ENCODE measurements at places on chromosomes 7 and 10. TPM values are rescaled to one million over a fixed set of nuclear protein-coding genes. Genes with fewer than 3 reads are reported as not detected.

Gene HSPA12A
- total RNA-seq, result not detected

- DNase-seq, result no peak
Observed at GRCh38 chr10:126185676-126186447, 202.4 kb downstream of the ADAM12 start.

Gene ITGA8
- total RNA-seq, result not detected

Gene AGR2
- total RNA-seq, result not detected

Gene SPDYE5
- total RNA-seq, result not detected

- DNase-seq, result no peak
Observed at GRCh38 chr10:86211691-86212390, 154.8 kb downstream of the GRID1 start.

DNA sequence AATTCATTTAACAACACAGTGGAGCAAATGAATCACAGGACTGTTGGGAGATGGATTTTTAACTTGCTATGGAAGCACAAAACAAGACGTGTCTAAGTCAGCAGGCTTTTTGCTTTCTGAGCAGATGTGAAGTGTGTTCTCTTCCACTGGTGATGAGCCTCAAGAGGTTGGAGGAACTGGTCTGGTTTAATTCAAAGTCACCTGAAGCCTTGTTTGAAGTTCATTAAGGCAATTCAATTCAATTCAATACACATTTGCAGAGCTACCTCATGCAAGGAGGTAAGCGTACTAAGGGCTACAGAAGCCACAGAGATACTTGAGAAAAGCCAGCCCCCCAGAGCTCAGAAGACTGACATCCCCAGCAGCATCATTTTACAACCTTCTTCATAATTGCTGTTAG, 68.4 kb upstream of the PALS2 start:
- DNase-seq, result no peak

Gene ARMC3
- not detected for total RNA-seq

DNA sequence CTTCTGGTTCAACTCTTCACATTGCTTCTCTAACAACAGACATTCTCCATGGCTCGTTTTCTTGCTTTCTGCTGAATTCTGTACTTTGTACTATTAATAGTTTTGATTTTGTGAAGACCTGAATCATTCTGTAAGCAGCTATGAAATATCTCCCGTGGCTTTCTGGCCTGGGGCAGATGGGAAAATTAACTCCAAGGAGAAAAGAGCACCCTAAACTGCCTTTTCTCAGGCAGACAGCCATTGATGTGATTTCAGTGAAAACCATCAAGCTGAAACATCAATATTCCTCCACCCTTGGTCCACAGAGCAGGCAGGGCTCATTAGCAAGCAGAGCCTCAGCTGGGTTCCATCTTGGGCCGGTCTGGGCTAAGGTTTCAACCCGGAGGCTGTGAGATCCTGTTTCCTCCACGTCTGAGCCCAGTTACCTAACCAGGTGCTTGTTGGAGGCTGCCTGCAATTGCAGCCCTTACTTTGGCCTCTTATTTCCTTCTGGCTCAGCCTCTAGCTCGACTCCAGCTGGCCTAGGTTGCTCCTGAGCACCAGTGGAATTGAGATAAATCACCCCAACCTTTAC, 21.1 kb upstream of the EZH2 start:
- DNase-seq, result no peak

GRCh38 chr10:129971381-129972144, 7.5 kb upstream of the EBF3 start:
- DNase-seq, result no peak

DNA sequence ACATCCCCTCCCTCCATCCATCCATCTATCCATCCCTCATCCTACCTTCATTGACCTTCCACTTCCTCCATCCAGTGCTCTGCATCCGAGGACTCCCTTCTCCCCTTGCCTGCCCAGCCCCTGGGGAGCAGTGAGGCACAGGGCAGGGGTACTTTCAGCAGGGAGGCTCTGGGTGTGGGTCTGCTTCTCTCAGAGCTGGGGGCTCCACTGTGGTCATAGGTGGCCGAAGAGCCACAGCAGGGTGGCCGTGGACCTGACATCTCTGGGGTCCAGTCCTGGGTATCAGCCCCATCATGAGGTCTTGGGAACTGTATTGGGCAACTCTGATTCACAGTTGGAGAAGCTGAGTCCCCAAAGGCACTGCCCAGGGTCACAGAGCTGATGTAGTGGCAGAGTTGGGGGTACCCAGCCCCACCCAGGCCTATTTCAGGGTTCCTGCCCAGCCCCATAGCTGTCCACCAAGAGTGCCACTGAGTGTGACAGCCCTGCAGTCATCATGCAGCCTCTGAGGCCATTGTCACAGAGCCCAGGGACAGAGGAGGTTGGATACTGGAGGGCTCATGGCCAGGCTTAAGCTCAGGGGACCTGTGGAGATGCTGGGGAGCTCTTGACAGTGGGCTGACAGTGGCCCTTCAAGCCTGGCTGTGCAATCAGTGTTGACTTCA, 35.3 kb upstream of the DPYSL4 start:
- no peak for DNase-seq

DNA sequence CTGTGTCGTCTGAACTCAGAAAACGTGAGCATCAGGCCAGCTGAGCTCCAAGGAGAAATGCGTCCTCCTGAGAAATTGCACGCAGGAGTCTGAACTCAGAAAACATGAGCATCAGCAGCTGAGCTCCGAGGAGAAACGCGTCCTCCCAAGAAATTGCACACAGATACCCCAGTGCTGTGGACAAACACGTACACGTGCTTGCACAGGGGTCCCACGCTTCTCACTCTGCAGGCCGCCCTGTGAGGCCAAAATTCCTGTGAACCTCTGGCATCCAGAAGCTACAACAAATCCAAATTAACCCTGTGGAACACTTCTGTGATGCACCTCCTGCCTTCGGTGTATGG, 133.8 kb downstream of the WDR37 start:
- DNase-seq, result no peak

- no peak for DNase-seq
Observed at GRCh38 chr7:92695308-92696261, 105.4 kb upstream of the FAM133B start.

DNA sequence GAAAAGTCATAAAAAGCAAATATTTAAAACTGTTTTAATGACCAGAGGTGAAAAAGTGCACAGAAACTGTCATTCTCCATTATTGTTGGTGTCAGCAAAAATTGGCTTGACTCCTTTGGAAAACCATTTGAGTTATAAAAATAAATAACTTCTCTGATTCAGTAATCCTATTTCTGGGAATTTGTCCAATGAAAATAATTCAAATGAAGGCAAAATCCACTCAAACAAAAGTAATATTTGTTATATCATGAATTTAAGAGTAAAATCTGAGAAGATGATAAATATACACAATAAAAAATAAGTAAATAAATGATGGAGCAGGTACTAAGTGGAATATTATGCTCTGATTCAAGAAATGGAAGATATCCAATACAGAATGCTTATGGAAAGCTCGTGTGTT, 326.6 kb upstream of the KLF6 start:
- DNase-seq, result no peak

- DNase-seq, result no peak
Observed at GRCh38 chr10:76393875-76394706, 962.7 kb downstream of the LRMDA start.
